Stimulated activated CD8-positive, alpha-beta memory T cell treated with anti-CD3 and anti-CD28 coated beads, Interleukin-15, amount 100 ng/mL, for 1 hour (primary cell): ENCODE measurements at places on chromosomes 3 and 15.

- no peak for DNase-seq
These were observed 30.5 kb downstream of the CLASP2 start for GRCh38 chr3:33687406-33688010.

DNA sequence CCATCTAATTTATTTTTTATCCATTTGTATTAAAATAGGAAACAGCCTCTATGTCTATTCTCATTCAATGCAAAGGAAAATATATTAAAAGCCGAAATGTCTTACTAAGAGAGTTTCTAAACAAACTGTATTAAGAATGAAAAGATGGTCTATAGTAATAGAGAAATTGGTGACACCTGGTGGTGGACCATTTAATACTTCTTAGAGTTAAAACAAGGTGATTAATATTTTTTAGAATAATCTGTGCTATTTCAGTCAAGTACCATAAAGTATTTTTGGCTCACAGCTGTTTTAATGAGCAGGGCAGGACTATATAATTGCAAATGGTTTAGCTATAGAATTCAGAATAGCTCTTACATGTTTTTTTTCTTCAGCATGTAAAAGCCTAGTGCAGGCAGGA is 55.7 kb downstream of the SYNPR start:
- no peak for DNase-seq

GRCh38 chr15:53843869-53844569 is 84.6 kb upstream of the WDR72 start:
- no peak for DNase-seq

GRCh38 chr15:33636234-33636633 is 325.5 kb downstream of the RYR3 start:
- DNase-seq = no peak

GRCh38 chr15:101510212-101511197 is 21.0 kb upstream of the PCSK6 start:
- DNase-seq = no peak

- DNase-seq = peak; percentile 59
These were observed 173.9 kb downstream of the SLC9A9 start for GRCh38 chr3:143674100-143674968.
